ENCODE measurements at places on chromosomes 11 and 22. TPM values are rescaled to one million over a fixed set of nuclear protein-coding genes. Genes with fewer than 3 reads are reported as not detected.

The RFPL1 gene
- total RNA-seq, result not detected

The GLYAT gene
- not detected for total RNA-seq

The DDI1 gene
- not detected for total RNA-seq

The OR51E2 gene
- not detected for total RNA-seq

The TSKU gene
- 16.3 TPM for total RNA-seq

The MS4A12 gene
- total RNA-seq, result not detected

The MS4A1 gene
- total RNA-seq, result 0.65 TPM

The CNTN5 gene
- total RNA-seq, result 0.24 TPM

- no peak for DNase-seq
These were observed 1.5 kb upstream of the AGBL2 start for GRCh38 chr11:47716692-47717091.

- DNase-seq, result no peak
These were observed 30.8 kb downstream of the ACO2 start for GRCh38 chr22:41499624-41500280.

- peak; percentile 88 for DNase-seq
These were observed 14.5 kb downstream of the SERPINH1 start for GRCh38 chr11:75576499-75576918.

- no peak for DNase-seq
These were observed 36.1 kb upstream of the AMOTL1 start for GRCh38 chr11:94731880-94732601.

DNA sequence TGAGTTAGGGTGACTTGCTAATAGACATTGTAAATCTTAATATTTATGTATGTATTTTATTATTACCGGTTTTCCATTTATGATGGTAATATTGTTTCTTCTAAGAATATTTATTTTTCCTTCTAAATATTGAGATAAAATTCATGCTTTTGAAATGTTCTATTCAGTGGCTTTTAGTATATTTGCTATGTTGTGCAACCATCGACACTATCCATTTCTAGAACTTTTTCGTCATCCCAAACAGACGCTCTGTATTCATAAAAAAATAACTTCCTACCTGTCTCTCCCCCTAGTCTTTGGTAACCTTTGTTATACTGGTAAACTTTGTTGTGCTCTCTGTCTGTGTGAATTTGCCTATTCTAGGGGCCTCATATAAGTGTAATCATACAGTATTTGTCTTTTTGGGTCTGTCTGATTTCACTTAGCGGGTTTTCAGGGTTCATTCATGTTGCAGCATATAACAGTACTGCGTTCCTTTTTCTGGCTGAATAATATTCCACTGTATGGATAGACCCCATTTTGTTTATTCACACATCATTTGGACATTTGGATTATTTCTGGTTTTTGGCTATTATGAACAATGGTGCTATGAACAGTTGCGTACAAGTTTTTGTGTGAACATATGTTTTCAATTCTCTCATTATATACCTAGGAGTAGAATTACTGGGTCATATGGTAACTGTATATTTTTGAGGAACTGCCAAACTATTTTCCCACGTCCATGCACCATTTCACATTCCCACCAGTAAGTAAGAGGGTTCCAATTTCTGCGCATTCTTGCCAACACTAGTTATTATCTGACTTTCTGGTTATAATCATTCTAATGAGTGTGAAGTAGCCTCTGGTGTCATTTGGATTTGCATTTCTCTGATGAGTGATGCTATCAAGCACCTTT is 15.9 kb downstream of the NEAT1 start:
- no peak for DNase-seq

DNA sequence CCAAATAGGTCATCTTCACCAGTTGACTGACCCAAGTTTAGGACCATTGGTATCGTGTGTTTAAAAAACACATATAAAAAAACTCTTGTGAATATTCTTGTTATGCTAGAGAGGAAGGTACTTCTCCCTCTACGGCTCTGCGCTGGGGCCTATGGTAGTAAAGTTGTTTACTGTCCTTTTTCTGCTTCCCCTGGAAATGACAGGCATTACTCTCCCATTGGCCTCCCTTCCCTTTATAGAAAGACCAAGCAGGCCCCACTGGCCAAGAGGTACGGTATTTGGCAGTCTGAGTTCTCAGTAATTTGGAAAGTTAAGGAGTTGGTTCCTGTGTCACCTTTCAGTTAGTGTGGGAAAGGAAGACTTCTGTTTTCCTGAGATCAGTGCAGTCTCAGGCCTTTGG is 6.5 kb downstream of the THYN1 start:
- DNase-seq, result no peak

DNA sequence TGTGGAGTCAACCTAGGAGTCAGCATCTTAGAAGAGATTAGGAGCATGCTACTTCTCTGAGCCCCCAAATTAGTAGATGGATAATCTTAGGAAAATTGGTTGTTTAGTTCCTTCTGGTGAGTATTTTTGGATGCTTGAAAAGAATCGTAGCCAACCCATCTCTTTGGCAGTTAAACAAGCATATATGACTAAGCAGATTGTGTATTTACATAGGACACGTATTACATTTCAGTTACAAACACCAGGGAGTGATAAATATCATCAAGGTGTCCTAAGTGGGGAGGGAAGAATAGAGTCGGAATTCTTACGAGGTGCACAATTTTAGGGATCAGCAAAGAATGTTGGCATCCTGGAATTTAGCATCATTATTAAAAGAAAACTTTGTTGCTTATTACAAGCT is 13.5 kb downstream of the PLET1 start:
- no peak for DNase-seq

GRCh38 chr22:39148727-39149535 is 3.5 kb downstream of the CBX7 start:
- no peak for DNase-seq

- DNase-seq, result no peak
These were observed 53.7 kb downstream of the ARFGAP3 start for GRCh38 chr22:42803389-42803788.

DNA sequence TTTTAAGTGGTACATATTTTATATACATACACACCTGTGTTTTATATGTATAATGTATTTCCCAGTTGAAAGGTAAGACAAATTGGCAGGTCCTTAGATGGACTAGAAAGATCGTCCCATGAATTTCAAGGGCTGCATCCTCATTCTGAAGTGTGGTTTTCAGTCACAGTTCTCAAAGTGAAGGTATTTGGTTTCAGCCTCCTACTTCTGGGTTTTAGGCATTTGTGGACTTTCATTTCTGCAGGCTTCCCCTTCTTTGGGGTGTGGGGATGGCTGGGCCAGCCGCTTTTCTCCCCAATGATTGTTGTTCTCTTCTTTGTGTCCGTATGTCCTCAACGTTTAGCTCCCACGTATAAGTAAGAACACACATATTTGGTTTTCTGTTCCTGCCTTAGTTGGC is 10.0 kb downstream of the DCPS start:
- DNase-seq, result no peak

GRCh38 chr11:36265793-36266628 is 23.2 kb downstream of the COMMD9 start:
- peak; percentile 63 for DNase-seq

GRCh38 chr11:112296044-112296443 is 35.4 kb upstream of the PLET1 start:
- no peak for DNase-seq

GRCh38 chr11:67119585-67120391 is 725 bp downstream of the KDM2A start:
- peak; percentile 52 for DNase-seq

- DNase-seq, result no peak
These were observed 618 bp downstream of the MTA2 start for GRCh38 chr11:62601122-62601371.

DNA sequence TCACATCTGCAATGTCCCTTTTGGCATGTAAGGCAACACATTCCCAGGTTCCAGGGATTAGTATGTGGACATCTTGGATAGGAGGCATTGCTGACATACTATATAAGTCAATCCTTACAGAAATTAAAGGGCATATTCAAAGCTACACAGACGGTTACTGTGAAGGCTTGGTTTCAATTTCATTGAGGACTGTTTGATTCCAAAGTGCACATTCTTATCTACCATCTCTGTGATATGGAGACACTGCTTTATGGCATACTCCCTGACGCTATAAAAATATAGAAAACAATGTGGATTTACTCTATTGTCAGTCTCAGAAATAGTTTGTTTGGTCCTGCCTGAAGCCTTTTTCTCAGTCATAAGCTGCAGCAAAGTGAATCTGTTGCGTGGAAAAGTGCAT is 1486.7 kb downstream of the FAM181B start:
- no peak for DNase-seq

DNA sequence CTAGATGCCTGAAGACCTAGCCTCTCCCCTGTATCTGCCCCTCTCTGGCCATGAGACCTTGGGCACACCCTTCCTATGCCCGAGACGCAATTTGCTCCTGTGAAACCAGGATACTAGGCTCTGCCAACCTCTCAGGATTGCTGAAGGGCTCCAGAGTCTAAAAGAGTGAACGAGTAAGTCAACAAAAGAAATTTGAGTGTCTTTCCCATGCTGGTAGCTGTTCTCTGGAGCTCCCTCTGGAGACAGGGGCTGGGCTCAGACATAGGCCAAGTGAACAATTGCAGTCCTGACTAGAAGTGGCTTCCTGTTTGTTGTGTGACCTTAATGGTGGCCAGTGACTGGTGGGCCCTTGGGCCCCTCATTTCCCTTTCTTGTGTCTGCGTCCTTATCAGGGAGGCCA is 189.0 kb upstream of the NARS2 start:
- DNase-seq, result no peak

DNA sequence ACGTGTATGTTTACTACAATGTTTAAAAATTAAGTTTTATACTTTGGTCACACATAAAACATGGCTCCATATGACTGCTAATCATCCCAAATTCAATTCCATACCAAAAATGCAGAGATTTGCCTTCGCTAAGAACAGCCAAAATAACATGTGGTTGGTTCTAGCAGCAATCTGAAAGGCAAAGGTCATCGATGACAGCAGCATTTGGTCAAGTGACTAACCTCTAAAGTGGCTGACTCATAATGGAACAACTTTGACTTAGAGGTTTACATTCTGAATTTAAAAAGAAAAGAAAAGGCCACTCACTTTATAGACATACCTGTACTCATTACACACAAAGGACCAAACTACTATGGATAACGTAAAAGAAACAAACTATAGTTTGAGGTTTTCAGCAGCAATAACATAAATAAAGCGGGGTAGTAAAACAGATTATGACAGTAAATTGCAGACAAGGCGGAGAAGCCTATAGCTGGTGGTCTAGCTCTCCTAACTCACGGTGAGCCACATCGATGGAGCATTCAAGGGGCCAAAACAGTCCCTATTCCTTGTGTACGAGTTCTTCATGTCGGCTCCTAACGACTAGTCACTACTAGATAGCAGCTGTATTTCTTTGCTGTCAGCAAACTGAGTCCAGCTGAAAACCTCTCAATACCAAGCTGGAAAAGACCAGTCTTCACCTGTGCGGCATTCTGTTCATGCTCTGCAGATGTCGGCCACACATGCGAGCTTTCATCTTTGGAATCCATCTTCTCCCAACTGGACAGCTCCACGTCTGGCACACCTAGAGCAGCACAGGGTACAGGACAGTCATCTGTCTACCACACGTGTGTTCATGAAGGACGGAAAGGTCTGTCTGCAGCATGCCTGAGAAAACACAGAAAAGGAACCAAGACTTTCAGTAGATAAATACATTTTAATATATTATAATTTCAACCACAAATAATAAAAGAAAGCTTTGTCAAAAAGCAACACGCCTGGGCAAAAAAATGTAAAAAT is 42.1 kb downstream of the PRDM10 start:
- no peak for DNase-seq

DNA sequence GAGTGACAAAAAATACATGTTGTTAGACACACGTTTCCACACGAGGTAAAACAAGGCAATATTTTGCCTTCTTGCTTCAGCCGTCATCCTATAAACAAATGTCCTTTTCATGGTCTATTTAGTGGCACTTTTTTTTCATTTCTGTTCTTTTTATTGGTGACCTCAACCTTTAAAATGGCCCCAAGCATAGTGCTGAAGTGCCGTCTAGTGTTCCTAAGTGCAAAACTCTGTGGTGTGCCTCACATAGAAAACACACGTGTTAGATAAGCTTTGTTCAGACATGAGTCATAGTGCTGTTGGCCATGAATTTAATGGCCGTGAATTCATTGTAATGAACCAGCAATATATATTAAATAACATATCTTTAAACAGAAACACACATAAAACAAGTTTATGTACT is 15.6 kb downstream of the OVCH2 start:
- DNase-seq, result no peak

- DNase-seq, result no peak
These were observed 7.2 kb upstream of the BID start for GRCh38 chr22:17781319-17782031.

DNA sequence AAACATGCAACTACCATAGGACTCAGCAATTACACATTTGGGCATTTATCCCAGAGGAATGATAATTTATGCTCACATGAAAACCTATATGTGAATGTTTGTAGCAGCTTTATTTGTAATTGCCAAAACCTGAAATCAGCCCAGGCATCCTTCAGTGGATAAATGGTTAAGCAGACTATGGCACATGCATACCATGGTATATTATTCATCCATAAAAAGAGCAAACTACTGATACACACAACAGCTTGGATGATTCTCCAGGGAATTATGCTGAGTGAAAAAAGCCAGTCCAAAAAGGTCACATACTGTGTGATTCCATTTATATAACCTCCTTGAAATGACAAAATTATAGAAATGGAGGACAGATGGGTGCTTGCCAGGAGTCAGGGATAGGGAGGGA is 86.7 kb downstream of the ALX4 start:
- DNase-seq, result no peak

DNA sequence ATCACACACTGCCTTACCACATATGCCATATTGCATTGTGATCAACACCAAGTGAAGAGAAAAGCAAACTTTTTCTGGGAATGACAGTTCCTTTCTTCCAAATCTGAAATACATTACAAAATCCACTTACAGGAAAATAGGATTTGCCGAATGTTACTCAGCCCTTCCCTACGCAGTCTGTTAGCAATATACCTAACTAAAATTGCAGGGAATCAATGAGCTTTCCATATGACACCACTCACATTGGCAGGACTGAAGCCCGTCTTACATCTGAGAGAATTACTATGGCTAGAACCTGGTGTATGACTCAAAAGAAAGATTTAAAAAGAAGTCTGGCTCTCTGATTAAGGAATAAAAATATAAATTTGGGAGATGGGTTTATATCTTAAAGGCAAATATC is 136.0 kb downstream of the LRRC4C start:
- no peak for DNase-seq

All from lower lobe of right lung (tissue), 2 donors.